ENCODE measurements at places on chromosomes 11 and 22. TPM values are rescaled to one million over a fixed set of nuclear protein-coding genes. Genes with fewer than 3 reads are reported as not detected.

Gene NPAS4
- 0.29 TPM for total RNA-seq

Gene DEPDC7
- total RNA-seq, result 4.3 TPM

Gene TTC28
- 31.4 TPM for total RNA-seq

Gene GRM5
- not detected for total RNA-seq

Gene ZNF215
- total RNA-seq, result 2.3 TPM

Gene TRIM49D2
- total RNA-seq, result not detected

Gene EFCAB6
- 4.2 TPM for total RNA-seq

Gene CTR9
- total RNA-seq, result 40.7 TPM

Gene CNGA4
- total RNA-seq, result not detected

Gene KRTAP5-11
- not detected for total RNA-seq

Gene OR56A1
- total RNA-seq, result under 0.01 TPM

Gene MRGPRX4
- not detected for total RNA-seq
